ENCODE measurements at places on chromosomes 7 and 10.

GRCh38 chr7:21364801-21365271 lies 63.0 kb upstream of the SP4 start:
- DNase-seq: no peak

- no peak for DNase-seq
These were observed 9.9 kb downstream of the MDH2 start for GRCh38 chr7:76057813-76058145.

DNA sequence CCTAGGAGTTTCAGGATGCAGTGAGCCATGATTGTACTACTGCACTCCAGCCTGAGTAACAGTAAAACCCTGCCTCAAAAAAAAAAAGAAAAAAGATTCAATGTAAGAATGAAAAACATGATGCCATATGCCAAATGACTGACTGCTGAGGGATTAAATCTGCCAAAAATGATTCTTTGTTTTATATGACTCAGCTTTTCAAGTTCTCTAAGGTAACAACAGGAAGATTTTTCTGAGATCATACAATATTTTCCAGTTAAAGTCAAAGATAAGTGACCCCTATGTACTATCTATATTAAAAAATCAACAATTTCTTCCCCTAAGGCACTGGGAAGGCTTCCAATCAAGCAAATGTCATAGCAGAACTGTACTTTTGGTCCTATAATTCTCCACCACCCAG lies 271.2 kb upstream of the IMMP2L start:
- DNase-seq: no peak

DNA sequence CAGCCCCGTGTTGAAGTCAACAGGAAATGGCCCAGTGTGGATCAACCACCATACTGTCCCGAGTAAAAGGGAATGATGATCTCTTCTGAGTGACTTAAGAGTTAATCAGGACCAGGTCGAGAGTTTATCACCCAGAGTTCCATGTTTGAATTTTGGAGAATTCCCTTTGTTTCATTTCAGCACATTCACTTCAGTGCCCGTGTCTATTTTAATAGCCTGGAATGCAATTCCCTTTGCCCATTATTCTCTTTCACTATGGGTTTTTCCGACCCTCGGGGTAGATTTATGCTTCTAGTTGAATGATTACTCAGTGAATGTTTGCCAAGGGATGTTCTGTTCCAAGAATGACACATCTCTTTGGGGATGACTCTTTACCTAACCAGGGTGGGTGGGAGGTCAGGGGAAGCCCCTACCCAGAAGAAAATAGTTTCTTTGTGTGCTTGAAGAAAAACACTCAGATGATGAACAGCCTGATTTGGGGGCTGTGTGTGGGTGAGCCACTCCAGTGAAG lies 594.9 kb downstream of the INHBA start:
- no peak for DNase-seq

- DNase-seq: no peak
These were observed 26.8 kb upstream of the LMOD2 start for GRCh38 chr7:123628829-123629228.

DNA sequence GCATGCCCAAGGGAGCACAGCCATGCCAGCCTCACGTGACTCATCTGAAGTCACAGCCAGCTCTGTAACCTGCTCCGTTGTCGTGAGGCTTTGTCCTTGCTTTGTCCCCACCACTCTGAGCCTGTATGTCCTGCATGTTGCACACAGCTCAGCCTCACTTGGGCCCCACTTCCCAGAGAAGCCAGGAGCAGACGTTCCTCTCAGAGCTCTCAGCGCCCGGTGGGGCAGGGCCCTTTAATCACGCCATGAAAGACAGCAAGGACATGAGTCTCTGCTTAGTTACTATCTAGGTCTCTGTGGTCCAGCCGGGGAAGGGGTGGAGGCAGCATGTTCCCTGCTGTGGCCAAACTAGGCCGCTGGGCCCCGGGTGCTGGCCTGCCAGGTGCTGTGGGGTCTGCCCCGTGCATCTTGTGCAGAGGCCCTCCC lies 127.4 kb upstream of the FAM20C start:
- no peak for DNase-seq

DNA sequence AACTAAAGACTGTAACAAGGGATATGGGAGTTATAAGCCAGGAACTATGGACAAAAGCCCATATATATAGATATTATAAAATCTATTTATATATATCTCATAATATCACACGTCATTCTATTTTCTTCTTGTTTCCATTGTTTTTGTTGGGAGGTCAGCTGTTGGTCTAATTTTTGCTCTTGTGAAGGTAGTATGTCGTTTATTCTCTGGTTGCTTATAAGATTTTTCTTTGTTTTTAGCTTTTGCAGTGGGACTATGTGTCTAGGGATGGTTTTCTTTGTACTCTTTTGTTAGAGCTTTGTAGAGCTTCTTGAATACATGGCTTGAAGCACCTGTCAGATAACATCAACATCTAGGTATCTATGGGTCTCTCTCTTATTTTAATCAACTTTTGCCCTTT lies 14.0 kb downstream of the ARL4A start:
- DNase-seq: no peak

- DNase-seq: no peak
These were observed 179.1 kb upstream of the STEAP4 start for GRCh38 chr7:88485821-88486220.

- DNase-seq: peak; percentile 95
These were observed 33.2 kb downstream of the WBP1L start for GRCh38 chr10:102776779-102777456.

- no peak for DNase-seq
These were observed 220.0 kb downstream of the KIF20B start for GRCh38 chr10:89921403-89921802.

- peak; percentile 24 for DNase-seq
These were observed 101.3 kb upstream of the DNAJB12 start for GRCh38 chr10:72455889-72456595.

GRCh38 chr7:79998363-79998762 lies 136.3 kb upstream of the GNAI1 start:
- no peak for DNase-seq

GRCh38 chr7:149625340-149625946 lies 127.8 kb upstream of the ZNF746 start:
- peak; percentile 89 for DNase-seq

GRCh38 chr7:135285547-135286233 lies 52.1 kb downstream of the STRA8 start:
- no peak for DNase-seq

DNA sequence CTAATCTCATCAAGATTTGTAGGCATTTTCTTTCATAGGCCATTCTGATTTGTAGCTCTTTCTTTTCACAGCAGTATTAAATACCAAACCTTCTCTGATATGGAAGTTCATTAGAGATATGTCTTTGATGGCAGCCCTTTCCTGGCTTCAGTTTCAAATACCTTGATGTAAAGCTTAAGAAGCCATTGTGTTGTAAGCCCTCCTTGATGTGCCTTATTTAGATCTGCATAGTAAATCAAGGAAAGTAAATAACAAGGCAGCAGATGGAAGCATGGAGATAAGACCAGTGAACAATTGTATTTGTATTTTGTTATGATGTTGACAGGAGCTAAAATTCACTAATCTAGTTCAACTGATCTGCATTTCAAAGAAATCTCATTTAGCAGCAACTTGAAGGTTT lies 234.9 kb upstream of the PPP1R3A start:
- no peak for DNase-seq

DNA sequence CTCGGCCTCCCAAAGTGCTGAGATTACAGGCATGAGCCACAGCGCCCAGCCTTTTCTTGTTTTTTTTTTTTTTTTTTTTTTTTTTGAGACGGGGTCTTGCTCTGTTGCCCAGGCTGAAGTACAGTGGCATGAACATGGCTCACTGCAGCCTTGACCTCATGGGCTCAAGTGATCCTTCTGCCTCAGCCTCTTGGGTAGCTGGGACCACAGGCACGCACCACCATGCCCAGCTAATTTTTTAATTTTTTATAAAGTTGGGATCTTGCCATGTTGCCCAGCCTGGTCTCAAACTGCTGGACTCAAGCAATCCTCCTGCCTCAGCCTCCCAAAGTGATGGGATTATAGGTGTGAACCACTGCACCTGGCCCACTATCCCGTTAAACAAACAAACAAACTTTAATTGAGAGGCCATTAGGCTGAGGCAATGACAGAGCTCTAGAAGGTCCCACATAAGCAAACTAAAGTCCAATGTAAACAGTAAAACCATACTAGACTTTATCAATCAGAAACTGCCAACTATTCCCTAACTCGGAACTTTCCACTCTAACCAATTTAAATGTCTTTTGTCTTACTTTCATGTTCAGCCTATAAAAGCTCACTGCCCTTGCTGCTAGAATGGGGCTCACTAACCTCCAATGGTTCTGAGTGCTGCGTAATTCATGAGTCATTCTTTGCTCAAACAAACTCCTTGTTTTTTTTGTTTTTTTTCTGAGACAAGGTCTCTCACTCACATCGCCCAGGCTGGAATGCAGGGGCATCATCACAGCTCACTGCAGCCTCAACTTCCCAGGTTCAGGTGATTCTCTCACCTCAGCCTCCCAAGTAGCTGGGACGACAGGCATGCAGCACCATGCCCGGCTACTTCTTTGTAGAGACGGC lies 1.9 kb downstream of the DHX32 start:
- DNase-seq: no peak

- no peak for DNase-seq
These were observed 181.8 kb upstream of the KIAA1217 start for GRCh38 chr10:24027107-24027506.

GRCh38 chr7:66150471-66150870 lies 35.8 kb downstream of the CRCP start:
- peak; percentile 37 for DNase-seq

DNA sequence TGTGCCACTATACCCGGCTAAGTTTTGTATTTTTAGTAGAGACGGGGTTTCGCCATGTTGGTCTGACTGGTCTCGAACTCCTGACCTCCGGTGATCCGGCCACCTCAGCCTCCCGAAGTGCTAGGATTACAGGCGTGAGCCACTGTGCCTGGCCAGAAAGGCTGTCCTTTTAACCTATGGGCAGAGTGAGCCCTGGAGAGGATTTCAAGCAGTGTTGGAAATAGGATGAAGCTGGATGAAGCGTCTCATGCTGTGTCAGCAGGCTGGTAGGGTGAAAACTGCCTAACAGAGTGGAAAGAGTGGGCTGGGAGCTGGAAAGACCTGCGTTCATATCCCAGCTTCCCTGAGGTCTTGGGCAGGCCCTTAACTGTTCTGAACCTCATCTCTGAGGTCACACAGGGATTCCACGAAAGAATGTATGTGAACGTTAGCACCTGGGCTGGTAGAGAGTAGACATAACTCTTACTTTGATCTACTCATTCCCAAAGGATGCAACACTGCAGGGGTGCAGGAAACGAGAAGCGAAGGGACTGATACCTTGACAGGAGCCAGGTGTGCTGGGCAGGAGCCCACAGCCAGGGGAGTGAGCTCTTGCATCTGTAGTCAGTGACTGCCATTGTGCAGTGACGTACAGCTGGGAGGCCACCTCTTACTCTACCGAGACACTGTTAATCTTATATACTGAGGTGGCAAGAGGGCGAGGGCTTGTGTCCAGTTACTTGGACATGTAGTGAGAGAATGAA lies 34.1 kb downstream of the WBP1L start:
- DNase-seq: no peak

DNA sequence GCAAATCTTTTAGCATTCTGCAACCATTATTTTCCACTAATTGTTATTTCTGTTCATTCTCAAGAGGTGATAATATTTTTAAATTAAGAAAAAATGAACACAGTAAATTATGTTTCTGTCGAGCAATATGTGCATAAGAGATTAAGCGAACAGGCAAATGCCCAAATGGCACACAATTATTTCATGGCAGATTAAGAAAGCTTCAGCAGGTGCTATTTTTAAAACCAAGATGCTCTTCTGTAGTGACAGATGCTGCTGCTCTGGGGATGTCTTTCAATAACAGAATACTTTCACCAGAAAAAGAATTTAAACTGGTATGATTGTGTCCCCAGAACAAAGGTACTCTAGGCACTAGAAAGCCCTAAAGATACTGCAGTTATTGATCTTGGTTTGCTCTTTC lies 412.7 kb upstream of the SORCS1 start:
- DNase-seq: no peak

DNA sequence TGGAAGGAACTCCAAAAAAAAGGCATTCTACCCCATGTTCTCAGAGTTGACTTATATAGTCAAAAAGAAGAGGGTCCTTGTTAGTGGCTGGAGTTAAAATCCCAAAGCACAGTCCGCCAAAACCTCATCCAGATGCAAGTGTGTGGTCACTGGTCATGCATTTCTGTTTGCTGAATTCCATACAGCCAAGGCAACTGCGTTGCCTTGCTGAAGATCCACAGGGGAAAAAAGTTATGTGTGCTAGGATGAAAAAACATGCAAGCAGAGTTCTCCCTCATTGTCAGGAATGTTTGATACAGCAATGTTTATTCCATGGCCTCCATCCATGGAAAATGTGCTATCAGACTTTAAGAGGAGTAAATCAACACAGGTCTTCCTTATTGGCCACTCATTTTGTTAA lies 213.1 kb downstream of the CREB5 start:
- no peak for DNase-seq

GRCh38 chr7:108247614-108248013 lies 117.5 kb upstream of the LAMB4 start:
- DNase-seq: no peak

- no peak for DNase-seq
These were observed 56.3 kb upstream of the LBX1 start for GRCh38 chr10:101285519-101286070.

DNA sequence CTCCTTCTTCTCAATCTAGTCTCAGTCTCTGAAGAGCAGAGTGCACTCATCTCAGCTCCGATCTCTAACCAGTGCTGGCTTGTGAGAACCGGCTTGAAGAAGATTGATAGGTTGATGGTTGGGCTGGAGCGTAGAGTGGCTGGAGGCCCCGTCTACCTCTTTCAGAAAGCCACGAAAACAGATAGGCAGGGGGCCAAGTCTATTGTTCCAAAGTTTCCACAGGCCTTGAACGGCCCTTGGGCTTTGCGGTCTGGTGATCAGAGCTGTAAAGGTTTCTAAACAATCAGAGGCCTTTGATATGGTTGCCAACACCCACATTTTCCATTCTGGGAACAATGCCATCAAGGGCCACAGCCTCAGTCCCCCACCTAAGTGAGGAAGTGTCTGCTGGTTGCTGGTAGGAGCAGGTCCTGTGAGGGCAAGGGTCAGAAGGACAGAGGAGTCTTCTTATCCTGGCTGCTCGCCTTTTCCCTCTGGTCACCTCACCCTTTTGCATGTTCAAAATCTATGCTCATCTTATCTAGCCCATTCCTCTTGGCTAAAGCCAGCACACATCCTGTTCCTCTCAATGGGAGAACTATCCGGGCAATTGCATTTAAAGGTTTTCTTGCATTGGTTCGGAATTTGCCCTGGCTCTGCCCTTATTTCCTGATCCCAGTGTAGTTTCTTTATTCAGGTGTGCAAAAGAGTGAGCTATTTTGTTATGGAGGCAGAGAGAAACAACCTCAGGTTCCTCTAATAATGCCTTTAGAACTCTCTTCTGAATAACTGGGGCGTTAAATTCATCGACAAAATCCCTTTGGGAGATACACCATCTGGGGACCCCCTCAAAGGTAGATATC lies 70.3 kb upstream of the KMT2E start:
- DNase-seq: peak; percentile 99
